Activated CD4-positive, alpha-beta memory T cell treated with anti-CD3 and anti-CD28 coated beads for 36 hours (primary cell): ENCODE measurements at places on chromosomes 1 and 21. TPM values are rescaled to one million over a fixed set of nuclear protein-coding genes. Genes with fewer than 3 reads are reported as not detected.

Gene NGF
- total RNA-seq: not detected

Gene F3
- total RNA-seq: 0.15 TPM

Gene ITLN2
- total RNA-seq: not detected

DNA sequence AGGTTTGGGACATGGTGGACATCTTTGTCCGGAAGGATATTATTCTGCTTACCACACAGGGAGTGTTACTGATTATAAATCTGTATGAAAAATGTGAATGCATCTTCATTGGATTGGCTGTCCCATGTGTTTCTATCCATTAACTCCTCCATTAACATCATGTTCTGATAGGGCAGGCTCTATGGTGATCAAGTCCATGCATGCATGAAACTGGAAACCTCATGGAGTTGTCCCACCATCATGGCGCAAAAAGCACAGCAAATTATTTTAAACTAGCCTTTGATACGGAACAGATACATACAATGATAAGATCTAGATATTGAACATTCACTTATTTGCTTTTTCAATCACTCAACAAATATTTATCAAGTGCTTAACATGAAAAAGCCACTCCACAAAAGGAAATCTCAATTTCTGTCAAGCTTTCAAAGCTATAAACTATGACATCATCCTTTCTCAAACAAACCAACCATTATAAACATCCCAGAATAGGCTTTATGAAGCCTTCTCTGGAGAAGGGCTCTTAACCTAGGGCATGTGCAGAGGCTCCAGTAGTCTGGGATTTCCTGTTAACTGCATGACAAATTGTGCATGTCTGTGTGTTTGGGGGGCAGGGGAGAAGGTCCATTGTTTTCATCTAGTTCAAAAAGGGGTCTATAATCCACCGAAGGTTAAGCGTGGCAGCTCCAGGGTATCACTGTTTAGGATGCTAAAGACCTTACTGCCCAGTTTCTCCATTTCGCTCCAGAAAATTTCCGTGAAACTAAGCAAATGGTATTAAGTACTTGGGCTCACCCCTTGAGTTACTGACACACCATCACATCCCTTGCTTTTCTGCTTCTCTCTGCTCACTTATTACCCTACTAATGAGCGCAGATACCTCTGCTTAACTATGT, 46.1 kb downstream of the ADAMTS1 start:
- no peak for DNase-seq

GRCh38 chr1:176517484-176517883, 54.5 kb downstream of the PAPPA2 start:
- peak; percentile 11 for DNase-seq

GRCh38 chr21:46122758-46123683, 25.1 kb downstream of the COL6A2 start:
- no peak for DNase-seq

DNA sequence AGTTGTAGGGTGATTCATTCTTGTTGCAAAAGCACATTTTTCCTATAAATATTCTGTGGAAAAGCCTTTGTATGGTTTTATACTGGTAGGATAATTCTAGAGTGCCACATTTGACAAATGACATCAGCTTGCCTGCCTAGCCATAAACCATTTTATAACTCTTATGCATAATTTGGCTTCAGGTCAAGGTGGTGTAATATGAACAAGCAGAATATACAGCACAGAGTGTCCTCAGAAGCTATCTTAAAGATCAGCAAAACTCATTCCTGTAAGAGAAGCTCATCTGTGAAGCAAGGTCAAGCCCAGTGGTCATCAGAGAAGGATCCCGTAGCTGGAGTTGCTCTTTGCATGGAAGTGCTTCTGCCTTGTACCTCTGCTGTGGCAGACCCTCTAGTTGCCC, 24.0 kb upstream of the C1orf21 start:
- no peak for DNase-seq

DNA sequence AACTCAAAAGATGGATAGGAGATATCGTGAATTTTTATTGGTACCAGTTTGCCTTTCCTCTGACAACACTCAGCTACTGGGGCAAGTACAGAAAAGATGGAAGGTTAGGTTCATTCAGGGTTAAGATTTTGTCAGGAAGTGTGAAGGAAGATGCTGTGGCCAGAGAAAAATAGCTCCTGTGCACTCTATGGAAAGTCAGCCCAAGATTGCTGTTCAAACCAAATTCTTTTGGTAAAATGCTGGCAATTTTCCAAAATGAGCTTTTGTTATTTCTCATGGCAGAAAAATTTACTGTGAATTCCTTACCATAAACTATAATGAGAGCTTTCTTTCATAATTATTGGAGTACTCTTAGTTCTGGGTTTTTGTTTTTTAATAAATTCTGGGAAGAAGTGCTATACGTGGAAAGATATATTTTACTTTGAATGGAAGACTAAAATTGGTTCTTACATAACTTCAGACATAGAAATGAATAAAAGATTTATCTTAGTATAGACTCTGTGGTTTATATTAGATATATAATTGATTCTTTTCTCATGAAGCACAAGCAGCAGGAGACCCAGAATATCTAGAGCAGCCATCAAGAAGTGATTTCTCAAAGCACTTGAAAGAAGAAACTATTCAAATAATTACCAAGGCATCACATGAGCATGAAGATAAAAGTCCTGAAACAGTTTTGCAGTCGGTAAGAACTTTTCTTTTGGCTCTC, 112.2 kb downstream of the USP25 start:
- DNase-seq: no peak

- no peak for DNase-seq
Measured at GRCh38 chr1:178011465-178011828, 41.6 kb upstream of the SEC16B start.

DNA sequence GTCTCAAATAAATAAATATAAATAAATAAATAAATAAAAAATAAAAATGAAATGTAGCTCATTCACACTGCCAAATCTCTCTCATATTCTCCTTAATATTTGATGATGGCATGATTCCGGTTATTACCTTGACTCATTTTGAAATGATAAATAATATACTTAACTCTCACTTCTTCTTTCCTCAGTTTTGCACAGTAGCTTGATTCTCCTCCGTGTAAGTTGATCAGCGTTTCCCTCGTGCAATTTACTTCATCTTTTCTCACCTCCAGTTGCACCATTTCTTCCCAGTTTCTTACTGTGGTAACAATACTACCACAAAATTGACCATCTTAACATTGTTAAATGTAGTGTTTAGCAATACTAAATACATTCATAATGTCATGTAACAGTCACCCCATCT, 111.6 kb downstream of the RIPK4 start:
- DNase-seq: no peak

DNA sequence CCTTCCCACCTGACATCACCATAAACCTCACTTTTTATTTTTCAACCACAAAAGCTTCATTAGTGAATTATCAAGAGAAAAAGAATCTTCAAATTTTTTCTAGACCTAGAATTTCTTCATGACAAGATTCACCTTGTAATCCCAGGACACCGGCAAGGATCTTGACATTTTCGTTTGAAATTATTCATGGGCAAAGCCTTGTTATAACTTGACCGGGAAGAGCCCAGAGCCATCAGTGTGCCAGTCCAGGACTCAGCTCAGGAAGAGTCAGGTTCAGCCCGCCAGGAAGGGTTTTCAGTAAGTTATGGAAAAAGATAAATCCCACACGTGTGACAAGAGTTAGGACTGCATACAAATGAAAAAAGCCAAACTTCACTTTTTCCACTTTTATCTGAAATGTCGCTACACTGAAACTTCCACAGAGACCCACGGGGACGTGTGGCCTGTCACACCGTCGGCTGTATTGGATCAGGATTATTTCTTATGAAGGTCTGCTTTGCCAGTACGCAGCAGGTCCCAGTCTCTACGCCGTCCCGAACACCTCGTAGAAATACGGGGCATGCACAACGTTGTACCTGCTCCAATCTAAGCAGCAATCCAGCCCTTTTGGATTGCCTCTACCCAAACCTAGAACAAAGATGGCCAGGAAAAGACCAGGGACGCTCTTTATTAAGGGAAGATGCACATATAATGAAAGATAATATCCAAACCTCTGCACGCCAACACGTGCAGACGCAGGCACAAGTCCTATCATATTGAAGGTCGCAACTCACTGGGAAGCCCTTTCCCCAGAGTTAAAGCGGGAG, 916 bp downstream of the F3 start:
- DNase-seq: no peak

GRCh38 chr21:15051644-15052458, 12.9 kb downstream of the NRIP1 start:
- DNase-seq: no peak

DNA sequence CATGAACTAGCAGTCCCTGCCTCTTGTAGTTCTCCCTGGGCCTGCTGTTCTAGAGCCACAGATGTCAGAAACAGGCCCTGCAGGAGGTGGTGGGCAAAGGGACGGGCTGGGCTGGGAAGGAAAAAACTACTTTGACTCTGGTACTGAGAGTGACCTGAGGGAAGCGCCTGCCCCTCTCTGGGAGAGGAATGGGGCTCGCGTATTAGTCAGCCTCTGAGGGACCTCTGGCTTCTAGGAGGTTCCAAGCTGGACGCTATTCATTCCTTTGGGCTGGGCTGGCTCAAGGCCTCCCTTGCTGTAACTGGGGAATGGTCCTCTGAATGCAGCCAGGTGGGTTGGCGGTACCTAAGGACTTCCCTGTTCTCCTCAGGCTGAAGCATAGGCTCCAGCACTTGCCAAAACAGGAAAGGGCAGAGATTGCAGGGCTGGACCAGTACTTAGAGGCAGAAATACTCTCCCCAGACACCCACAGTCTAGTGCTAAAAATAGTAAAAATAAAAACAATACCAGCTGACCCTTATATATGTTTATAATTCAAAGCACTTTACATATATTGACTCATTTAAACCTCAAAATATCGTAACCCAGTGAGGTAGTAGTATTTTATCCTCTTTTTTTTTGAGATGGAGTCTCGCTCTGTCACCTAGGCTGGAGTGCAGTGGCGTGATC, 7.1 kb downstream of the POMGNT1 start:
- no peak for DNase-seq

GRCh38 chr1:219174460-219175211, 958 bp downstream of the LYPLAL1 start:
- DNase-seq: peak; percentile 45

DNA sequence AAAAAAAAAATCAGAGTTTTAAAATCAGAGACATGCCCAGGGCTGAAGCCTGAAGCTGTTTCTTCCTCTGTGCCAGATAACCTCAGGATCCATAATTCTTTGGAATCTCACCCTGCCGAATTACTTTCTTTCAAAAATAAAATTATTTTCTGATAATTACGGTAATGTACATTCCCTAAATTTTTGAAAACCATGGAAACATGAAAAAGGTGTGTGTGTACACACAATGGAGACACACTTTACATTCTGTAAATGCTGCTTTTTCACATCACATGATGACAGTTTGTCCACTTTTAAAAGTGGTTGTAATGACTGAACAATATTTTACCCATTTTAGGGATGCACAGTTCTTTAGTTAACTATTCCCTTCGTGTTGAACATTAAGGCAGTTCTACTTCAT, 21.5 kb downstream of the CRCT1 start:
- DNase-seq: no peak
